ENCODE measurements at places on chromosomes 12 and 14.

DNA sequence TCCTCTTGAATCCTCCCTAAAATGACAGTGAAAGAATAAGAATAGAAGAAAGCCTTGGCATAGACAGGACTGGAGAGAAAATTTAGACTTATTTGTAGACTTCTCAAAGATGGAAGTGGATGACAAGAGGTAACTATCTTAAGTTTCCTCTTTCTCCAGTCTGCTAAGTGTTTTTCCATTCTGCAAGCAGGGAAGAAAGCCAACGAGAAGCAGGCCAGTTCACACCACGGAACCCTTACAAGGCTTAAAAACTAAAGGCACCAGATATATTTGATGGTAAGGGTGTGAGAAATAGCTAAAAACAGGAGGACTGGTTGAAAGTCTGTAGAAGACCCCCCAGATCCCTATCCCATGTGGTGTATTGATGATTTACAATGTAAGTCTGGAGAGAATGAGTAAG is 82.9 kb upstream of the GPHB5 start:
- no peak for DNase-seq

GRCh38 chr14:64682843-64683242 is 21.4 kb upstream of the PLEKHG3 start:
- DNase-seq = no peak

DNA sequence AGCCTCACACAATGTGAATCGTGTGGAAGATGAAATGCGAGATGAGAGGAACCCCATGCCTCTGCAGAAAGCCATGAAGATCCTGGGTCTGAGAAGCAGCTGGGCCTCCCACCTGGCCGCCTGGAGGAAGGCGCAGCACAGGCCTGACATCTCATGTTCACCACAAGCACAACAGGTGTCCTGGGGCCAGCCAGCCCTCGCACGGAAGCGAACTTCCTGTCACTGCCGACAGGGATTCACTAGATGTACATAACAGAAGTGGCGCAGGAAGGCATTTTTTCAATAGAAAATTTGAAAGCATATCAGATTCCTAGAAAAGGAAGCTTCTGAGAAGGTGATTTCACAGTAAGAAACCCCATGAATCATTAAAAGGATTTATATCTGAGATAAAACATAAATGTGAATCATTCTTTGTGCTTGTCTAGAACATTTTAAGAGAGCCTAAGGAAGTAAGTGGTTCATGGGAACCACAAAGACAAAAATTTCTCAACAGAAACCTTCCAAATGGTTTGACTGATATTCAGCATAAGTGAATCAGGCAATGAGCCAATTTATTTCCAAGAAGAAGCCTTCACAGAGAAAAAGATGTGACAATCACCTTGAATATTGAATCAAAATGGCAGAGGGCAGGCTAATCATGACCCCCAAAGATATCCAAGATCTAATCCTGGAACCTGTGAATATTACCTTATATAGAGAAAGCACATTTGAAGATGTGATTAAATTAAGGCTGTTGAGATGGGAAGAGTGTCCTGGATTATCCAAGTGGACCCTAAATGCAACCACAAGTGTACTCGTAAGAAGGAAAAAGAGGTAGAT is 311.9 kb downstream of the DUSP6 start:
- DNase-seq = no peak

DNA sequence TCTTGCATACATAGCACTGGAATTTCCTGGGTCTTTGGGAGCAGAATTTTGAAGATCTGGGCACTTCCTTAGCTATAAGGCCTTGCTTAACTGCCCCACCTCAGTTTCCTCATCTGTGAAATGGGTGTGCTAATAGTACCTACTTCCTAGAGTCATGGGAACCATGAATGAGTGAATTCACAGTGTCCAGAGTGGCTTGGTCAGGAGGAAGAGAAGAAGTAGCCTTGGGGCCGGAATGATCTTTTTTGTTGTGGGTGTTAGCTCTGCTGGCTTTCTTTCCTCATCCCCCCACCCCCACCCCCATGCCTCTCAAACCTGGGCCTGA is 2.4 kb downstream of the SH2B3 start:
- DNase-seq = no peak

GRCh38 chr14:103547455-103547940 is 15.0 kb downstream of the BAG5 start:
- no peak for DNase-seq

DNA sequence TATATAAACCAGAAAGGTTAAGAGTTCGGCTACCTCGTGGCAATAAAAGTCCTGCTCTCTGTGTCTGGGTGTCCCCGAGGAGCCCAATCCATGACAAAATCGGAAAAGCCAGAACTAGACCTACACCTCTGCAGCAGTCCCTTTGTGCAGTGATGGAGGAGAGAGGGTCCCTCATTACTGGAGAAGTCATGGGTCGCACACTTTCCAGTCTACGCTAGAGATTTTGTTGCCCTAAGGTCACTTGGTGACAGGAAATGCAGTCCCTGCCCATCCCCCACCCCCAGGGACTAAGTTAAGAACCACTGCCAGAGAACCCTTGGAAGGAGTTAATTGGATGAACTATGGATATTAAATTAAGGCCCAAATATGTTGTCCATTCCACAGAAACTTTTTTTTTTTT is 104.4 kb upstream of the ATF7IP start:
- DNase-seq = no peak

GRCh38 chr12:23350808-23351207 is 598.7 kb downstream of the SOX5 start:
- no peak for DNase-seq

DNA sequence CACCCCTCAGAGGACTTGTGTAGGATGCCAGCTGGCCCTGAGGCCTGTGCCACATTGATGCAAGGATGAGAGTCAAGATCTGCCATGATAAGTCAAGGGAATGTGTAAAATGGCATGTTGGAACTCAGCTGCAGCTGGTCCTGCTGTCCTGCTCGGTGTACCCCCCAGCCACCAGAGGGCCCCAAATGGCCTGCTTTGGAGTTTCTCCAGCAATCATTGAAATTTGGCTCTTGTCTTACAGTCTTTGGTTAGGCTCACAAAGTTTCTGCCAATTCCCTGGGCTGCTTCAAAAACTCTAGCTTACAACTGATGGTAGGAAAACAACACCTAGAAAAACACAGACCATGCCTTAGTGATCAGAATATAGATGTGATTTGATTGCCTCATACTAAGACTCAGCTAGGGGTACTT is 76.8 kb downstream of the HSD17B6 start:
- DNase-seq = no peak

DNA sequence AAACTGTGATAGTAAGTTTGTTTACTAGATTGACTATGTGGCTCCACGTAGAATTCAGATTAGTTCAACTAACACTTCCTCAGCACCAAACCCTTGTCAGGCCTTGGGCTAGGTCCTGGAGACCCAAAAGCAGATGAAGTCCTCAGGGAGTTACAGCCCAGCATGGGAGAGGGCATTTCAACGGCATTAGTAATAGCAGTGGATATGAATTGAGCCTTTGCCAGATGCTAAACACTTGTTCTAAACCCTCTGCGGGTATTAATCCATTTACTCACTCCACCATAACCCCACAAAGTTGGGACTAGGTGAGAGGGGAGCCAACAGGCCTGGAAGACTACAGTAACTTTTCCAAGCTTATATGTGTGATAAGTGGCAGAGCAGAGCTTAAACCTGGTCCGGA is 714.6 kb downstream of the DIO2 start:
- DNase-seq = no peak

GRCh38 chr14:104117341-104118005 is 20.9 kb upstream of the KIF26A start:
- no peak for DNase-seq

DNA sequence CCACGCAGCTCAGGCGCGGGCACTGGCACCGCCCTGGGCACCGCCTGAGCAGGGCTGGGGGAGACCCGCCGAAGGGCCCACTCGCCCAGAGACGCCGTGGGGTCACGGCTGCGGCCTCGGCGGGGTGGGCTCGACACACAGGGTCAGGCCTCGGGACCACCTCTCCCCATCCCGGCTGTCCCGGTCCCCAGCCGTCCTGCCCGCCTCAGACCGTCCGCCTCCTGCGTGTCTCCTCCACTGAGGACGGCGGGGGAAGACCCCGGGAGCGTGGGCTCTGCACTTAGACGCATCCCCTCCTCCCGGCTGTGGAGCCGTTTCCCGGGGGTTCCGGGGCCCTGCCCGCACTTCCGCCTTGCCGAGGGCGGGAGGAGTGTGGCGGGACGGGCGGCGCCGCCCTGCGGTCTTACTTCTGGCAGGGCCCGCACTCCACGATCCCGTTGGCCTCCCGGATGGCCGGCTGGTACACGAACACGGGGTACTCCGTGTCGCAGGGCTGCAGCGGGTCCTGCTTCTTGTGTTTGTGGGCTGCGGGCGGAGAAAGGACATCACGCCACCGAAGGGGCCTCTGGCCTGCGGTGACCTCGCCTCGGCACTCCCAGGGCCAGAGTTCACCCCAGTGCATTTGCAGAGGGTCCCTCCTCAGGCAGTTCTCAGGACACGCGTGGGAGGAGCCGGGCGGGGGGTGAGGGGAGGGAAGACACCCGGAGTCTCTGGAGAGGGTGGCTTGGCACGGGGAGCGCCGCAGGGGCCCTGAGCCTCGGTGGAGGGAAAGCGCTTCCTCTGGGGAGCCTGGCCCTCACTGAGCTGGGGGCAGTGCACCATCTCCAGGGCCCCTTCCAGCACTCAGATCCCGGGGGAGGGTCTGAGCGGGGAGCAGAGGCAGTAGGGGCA is 23.1 kb upstream of the LRTM2 start:
- no peak for DNase-seq

DNA sequence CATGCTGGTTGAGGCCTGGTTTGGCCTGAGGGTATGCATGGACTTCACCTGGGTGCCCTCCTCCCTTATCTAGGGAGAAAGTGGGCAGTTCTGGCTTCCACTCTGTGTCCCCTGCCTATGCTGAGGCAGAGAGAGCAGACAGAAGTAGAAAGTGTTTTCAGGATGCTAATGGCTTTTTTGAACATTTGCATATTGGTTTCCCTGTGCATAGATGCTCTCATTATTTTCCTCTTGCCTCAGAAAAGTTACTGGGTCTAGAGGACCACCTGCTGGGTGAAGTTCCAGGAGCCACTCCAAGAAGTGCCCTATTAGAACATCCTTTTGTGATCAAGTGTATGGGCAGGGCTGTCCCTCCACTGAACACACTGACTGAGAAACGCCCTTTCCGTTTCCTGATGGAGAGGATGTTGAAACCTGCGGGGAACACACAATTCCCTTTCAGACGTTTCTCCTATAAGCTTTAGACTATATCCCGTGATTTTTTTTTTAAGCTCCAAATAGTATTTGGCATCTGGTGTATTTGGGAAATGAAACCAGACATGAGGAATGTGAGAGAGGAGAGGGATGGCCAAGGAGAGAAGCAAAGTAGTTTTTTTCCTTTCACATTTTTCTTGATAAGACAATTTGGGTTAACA is 66.6 kb downstream of the DAAM1 start:
- DNase-seq = no peak

- no peak for DNase-seq
Observed at GRCh38 chr12:105223884-105224283, 12.1 kb downstream of the APPL2 start.
